NCI-H460 (cell line): ENCODE measurements at places on chromosomes 7 and 10.

- DNase-seq, result no peak
Observed at GRCh38 chr10:109556399-109556798, 366.9 kb downstream of the XPNPEP1 start.

DNA sequence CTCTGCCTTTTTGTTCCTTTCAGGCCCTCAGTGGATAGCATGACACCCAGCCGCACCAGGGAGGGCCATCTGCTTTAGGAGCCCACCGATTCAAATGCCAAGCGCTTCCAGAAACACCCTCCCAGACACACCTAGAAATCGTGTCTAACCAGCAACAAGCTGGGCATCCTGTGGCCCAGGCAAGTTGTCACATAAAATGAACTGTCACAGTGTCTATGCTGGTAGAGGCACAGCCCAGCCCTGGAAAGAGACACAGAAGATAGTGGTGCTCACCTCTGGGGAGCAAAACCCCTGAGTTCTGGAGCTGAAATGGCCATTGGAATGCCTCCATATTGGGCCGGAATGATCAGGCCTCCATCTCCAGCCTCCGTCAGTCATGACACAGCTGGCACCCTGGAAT, 38.9 kb downstream of the ECHDC3 start:
- no peak for DNase-seq

DNA sequence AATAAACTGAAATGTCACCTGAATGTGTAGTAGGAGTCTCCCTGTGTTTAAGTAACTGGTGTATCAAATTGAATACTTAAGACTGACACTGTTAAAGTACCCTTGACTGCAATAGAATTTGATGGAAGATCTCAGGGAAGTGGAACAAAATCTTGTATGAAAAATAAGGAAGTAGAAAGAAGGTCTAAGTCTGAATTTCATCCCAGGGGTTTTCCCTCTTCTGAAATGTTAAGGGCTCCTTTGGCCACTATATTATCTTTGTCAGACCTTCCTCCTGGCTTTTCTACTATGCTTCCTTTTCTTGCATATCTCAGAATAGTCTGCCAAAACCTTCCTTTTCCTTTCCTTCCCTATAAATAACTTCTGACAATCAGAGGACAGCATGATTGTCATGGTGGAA, 59.6 kb downstream of the BLNK start:
- no peak for DNase-seq

DNA sequence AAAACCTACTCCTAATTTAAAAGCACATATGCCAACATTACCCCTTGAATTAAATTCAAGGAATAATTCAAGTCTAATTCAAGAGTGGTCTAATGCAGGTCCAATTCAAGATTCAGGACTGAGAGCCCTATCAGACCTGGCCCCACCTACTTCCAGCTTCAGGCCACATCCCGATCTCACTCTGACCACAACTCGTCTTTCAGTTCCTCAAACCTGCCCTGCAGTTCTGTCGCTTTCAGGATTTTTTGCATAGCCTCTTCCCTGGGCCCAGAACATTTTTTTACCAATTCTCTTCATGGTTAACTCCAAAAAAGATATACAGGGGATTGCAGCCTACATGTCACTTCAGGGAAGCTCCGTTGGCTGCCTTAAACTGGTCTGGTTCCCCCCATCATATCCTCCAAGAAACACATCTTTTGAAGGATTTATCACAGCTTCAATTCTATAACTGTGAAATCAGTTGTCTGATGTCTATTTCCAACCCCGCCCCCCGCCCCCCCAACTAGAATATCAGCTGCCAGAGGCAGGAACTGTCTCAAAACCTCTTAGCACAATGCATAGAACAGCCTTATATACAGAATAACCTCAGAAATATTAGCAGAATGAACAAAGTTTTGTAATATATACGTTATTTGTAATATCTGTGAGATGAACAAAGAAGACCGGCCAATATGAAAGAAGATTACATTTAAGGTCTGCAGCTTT, 20.8 kb downstream of the CCDC6 start:
- no peak for DNase-seq

DNA sequence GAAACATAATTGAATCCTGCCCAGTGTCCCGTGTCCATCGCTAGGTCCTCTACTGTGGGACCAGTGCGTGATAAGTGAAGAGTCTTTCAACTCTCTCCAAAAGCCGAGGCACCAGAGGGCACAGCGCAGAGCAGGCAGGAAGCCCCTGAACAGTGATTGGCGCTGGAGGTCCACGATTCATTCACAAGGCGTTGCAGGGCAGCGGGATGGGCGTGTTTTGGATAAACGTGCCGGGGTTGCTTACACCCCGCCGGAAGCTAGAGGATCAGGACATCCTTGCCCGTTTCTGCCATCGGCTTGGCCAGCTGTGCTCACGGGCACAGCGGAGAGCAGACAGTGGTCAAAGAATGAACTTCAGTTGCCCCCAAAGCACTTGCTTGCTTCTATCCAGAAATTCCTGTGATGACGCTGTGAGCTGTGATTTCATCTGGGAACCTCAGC, 86.0 kb upstream of the PFKP start:
- DNase-seq, result no peak

GRCh38 chr10:127127822-127128221, 68.6 kb downstream of the INSYN2A start:
- no peak for DNase-seq

DNA sequence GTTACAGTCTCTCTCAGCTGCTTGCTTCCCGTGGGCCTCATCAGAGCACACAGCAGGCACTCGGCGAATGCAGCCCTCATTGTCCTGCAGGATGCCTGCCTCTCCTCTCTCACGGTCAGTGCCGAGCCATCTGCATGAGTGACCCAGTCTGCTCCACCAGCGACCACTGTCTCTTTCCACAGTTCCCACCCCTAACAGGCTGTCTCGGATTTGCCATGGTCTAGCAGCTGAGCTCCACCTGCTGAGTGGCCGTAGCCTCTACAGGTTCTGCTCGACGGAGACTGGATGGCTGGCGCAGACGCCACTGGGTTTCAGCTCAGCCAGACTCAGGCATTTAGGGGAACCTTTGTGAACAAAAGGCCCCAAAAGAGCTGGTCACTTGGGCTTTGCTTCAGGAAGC, 209.4 kb upstream of the FOXK1 start:
- no peak for DNase-seq

- DNase-seq, result no peak
Observed at GRCh38 chr7:12133865-12134264, 77.2 kb upstream of the TMEM106B start.

DNA sequence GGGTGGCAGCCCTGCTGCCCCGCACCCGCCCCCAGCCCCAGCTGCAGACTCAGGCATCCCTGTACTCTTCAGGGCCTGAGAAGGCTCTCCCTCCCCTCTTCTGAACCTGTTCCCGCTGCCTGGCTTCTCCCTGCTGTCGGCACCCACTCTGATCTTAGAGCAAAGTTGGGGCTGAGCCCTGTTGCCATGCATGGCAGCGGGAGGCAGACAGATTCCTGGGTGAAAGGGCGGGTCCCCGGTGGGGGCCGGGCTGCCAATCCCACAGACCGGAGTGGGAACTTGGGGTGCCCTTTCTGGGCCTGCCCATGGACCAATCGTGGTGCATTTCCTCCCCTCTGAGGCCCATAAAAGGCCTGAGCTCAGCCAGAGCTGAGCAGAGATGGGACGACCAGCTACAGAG, 80.7 kb downstream of the SPDYE5 start:
- DNase-seq, result no peak

- DNase-seq, result no peak
Observed at GRCh38 chr10:93160140-93160539, 86.4 kb downstream of the CYP26A1 start.

GRCh38 chr7:66558660-66559465, 69.8 kb upstream of the KCTD7 start:
- DNase-seq, result no peak

- DNase-seq, result no peak
Observed at GRCh38 chr7:43868681-43869005, 674 bp downstream of the MRPS24 start.

DNA sequence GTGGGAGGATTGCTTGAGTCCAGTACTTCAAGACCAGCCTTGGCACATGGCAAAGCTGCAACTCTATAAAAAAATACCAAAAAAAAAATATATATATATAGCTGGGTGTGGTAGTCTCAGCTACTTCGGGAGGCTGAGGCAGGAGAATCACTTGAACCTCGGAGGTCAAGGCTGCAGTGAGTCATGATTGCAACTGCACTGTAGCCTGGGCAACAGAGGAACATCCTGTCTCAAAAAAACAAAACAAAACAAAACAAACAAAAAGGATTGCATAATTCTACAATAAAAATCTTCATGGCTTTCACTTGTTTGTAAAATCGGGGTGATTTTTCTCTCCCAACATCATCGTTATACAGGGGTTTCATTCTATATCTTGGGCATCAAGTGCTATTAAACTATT, 35.1 kb downstream of the GUSB start:
- peak; percentile 62 for DNase-seq

DNA sequence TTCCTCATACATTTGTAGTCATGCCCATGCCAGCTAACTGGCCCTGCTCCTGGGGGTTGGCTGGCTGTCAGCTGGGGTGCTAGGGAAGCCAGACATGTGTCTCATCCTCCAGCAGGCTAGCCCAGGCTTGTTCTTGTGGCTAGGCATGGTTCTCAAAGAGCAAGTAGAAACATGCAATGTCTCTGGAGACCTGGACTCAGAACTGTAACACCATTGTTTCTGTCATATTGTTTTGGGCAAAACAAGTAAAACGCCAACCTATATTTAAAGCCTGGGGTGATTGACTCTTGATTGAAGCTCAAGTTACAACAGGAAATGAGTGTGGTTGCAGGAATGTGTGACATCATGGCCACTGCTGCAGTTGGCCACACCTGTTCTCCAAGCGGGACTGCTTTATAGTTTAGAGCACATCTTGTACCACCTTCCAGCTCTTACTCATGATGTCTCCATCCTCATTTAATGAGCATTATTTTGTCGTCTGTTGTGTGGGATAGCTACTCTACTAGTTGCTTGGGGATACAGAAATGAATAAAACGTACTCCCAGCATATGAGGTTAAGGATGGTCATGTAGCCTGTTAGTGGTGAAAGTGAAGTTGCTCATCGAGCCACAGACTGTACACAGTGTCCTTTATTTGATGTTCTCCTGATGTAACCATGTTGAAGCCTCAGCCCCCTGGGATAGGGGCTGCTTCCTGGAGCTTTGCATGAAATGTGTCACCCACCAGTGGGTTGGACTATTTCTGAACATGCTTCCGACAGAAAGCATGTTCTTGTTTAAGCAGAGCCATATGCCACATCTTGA, 168.4 kb downstream of the SORCS3 start:
- DNase-seq, result peak; percentile 9

- no peak for DNase-seq
Observed at GRCh38 chr10:78333362-78334143, 299.9 kb downstream of the RPS24 start.

DNA sequence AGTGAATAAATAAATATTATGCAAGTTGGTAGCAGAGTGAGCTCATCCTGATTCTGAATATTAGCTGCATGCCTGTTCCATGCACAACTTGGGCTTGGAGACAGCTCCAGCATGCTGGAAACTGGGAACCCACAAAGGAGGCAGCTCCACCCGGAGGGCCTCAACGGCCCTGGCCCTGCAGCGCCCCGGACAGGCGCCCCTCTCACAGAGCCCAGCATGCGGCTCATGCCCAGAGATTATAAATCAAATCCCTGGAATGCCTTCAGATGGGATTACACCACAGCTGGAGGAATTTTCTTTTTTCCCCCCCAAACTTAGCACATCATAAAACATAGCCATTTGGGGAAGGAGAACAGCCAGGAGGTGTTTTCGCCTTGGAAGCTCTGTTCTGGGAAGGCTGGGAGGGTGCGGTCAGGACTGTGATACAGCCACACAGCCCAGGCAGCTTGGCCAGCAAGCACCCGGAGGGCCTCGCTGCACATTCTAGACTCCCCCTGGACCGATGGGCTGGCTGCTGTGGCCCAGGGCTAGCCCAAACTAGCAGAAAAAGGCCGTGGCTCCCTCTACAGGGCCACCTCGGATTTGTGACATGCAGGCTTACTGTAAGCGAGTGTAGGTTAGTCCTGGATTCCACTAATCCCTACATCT, 102.4 kb downstream of the PTPN20 start:
- DNase-seq, result no peak

GRCh38 chr7:5797716-5798115, 16.3 kb upstream of the RNF216 start:
- no peak for DNase-seq

DNA sequence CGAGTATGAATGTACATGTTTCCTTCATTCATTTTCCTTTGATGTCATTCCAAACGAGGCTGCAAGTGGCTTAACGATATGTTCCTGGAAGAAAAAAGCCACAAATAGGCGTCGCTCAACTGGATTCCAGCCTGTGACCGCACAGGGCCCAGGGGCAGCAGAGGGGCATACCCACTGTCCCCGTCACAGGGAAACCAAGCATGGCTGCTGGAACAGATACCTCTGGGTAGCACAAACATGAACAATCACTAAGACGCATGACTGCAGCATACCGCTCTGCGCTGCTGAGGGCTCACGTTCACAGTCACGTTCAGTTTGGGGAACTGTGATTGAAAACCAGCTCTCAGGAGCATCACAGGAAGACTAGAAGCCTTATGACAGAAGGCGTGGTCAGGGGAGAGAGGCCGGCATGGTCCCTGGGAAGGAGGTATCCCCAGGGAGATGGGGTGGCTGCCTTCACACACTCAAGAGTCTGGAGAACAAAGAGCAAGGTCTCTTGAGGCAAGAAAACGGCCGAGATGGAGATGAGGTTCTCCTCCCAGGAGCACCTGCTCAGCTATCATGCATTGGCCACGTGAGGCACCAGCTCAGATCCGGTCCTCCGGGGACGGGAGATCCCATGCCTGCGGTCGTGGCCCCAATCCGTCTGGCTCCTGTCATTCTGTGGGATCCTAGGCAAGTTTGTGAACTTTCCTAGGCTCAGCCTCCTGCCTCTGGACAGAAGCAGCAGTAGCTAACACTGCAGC, 213.6 kb downstream of the DIP2C start:
- no peak for DNase-seq

DNA sequence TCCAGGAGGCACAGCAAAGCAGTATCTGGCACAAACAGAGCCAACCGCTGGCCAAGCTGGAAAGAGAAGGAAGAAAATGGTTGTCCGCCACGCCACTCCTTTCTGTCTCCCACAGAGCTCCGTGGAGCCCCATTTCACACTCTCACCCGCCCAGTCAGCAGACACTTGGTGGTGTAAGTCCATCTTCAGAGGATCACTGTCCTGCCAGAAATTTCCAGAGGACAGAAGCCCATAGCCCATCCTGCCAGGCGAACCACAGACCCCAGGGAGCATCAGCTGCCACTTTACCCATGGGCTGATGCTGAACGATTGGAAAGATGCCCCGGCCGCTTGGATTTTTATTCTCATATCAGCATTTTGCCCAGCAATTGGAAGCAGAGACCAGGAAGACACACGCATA, 144.7 kb upstream of the LYZL2 start:
- DNase-seq, result no peak

DNA sequence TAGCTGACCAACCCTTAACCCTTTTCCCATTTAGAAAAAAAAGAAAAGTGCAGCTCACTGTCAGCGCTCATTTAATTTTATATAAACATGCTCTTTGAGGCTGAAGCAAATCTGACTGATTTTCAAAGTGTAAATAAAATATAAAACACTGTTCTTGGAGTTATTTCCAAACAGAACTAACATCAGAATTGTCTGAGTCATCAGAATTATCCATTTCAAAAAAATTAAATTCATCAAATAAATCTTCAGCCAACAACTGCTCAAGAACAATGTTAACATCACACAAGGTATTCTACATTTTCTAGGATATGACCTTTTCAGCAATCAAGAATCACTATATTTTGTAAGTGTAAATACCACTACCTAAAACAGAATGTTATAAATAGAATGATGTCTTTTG, 93.6 kb downstream of the MAGI2 start:
- DNase-seq, result no peak
